T-helper 17 cell (primary cell): ENCODE measurements at places on chromosomes 1 and 21. TPM values are rescaled to one million over a fixed set of nuclear protein-coding genes. Genes with fewer than 3 reads are reported as not detected.

GRCh38 chr1:169466259-169467230, 19.2 kb downstream of the SLC19A2 start:
- H3K36me3 ChIP-seq: peaks cover 3% of the 10 kb centered on the region
- H3K27ac ChIP-seq: no peak overlapping the region
- no peak overlapping the region for H3K4me3 ChIP-seq
- H3K4me1 ChIP-seq: no peaks in the 10 kb centered on the region
- peaks cover under 1% of the 10 kb centered on the region for H3K27me3 ChIP-seq

DNA sequence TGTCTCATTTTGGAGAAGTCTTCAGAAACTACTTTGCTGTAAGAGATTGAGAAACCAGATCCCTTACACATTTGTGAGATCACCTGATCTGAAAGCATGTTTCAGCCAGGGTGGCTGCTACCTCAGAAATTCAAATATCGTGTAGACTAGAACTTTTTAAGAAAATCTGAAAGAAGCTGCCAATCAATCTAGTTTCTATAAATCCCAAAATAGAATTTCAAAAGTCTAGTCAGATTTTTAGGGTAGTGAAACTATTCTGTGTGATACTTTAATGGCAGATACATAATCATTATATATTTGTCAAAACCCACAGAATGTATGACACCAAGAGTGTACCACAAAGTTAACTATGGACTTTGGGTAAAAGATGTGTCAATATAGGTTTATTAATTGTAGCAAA, 79.9 kb upstream of the PLPPR5 start:
- no peak overlapping the region for H3K27ac ChIP-seq
- no peak for DNase-seq
- no peaks in the 10 kb centered on the region for H3K27me3 ChIP-seq
- H3K4me1 ChIP-seq: no peaks in the 10 kb centered on the region

DNA sequence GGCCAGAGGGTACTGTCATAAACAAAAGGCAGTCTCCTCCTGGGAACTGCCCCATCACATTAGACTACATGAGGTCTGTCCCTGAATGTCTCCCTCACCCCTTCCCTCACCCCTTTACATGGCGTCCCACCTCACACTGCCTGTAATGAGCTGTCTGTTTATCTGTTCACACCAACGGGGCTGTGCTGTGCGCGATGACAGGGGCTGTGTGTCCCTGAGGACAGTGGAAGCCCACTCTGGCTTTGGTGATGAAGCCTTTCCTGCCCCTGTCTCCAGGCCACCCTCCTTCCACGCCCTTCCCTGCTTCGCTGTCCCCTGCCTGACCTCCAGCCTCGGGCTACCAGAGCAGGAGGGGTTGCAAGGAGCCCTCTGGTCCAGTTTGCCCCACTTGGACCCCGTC, 22.7 kb downstream of the RHBG start:
- no peak for DNase-seq
- peaks cover 2% of the 10 kb centered on the region for H3K36me3 ChIP-seq
- peaks cover 2% of the 10 kb centered on the region for H3K4me1 ChIP-seq

GRCh38 chr1:172145231-172145651, 275.2 kb upstream of the C1orf105 start:
- H3K4me1 ChIP-seq: no peaks in the 10 kb centered on the region
- peak overlapping the region; percentile 57 for H3K27ac ChIP-seq
- no peak for DNase-seq
- no peak overlapping the region for H3K4me3 ChIP-seq

- H3K36me3 ChIP-seq: peaks cover 2% of the 10 kb centered on the region
- H3K4me1 ChIP-seq: no peaks in the 10 kb centered on the region
- DNase-seq: no peak
- no peak overlapping the region for H3K4me3 ChIP-seq
Observed at GRCh38 chr1:206878456-206878855, 13.0 kb downstream of the IL20 start.

GRCh38 chr1:203628201-203629015, 1.8 kb downstream of the ATP2B4 start:
- H3K27ac ChIP-seq: peak overlapping the region; percentile 98
- DNase-seq: peak; percentile 15
- peak overlapping the region; percentile 98 for H3K4me3 ChIP-seq
- H3K36me3 ChIP-seq: peaks cover 13% of the 10 kb centered on the region

DNA sequence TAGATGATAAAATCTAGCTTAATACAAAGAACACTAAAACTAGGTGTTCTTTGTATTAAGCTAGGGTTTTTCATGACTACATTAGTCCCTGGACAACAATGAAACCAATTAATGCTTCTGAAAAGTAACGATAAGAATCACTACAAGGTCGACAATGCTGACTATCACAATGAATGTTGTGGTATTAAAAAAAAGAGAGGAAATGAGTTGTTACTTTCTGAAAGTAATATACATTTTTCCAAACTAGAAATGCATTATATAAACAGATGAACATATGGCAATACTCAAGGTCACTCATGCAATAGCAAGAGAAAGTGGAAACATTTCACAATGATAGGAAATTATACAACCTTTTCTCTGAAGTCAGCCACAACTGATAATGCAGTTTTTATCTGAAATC, 19.0 kb downstream of the DPH5 start:
- no peak for DNase-seq
- H3K27ac ChIP-seq: peak overlapping the region; percentile 88
- H3K36me3 ChIP-seq: peaks cover 5% of the 10 kb centered on the region
- H3K4me3 ChIP-seq: no peak overlapping the region

DNA sequence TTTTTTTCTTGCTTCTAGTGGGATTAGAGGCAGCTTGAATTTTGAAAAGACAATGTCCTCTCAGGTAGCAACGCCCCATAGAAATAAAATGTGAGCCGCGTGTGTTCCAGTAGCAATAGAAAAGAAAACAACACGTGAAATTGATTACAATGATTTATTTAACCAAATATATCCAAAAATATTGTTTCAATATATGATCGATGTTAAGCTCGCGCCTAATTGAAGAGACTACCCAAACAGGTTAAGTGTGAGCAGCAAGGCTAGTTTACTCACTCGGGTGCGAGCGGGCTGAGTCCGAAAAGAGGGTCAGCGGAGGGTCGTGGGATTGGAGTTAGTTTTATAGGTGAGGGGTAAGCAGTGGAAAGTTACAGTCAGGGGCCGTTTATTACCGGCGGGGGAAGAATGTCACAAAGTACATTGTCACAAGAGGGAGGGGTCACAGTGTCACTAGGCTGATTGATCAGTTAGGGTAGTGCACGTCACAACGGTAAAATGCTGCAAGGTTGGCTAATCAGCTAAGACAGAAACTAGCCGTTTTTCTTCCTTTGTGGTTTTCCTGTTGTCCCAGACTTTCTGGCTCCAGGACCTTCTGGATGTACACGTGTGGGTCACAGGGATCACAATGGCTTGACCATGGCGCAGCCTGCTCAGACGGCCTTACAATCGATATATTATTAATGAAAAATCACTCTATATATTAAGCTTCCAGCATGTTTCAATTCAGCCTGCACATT, 697 bp upstream of the ZNF670 start:
- H3K27ac ChIP-seq: peak overlapping the region; percentile 78
- H3K27me3 ChIP-seq: no peaks in the 10 kb centered on the region
- DNase-seq: no peak
- H3K4me3 ChIP-seq: peak overlapping the region; percentile 93

- H3K4me1 ChIP-seq: peaks cover 71% of the 10 kb centered on the region
- no peak for DNase-seq
Observed at GRCh38 chr1:167487614-167488013, 30.7 kb downstream of the CD247 start.

- H3K4me3 ChIP-seq: no peak overlapping the region
- H3K27me3 ChIP-seq: no peaks in the 10 kb centered on the region
- peaks cover 6% of the 10 kb centered on the region for H3K4me1 ChIP-seq
Observed at GRCh38 chr1:246427611-246428010, 79.5 kb downstream of the SMYD3 start.

DNA sequence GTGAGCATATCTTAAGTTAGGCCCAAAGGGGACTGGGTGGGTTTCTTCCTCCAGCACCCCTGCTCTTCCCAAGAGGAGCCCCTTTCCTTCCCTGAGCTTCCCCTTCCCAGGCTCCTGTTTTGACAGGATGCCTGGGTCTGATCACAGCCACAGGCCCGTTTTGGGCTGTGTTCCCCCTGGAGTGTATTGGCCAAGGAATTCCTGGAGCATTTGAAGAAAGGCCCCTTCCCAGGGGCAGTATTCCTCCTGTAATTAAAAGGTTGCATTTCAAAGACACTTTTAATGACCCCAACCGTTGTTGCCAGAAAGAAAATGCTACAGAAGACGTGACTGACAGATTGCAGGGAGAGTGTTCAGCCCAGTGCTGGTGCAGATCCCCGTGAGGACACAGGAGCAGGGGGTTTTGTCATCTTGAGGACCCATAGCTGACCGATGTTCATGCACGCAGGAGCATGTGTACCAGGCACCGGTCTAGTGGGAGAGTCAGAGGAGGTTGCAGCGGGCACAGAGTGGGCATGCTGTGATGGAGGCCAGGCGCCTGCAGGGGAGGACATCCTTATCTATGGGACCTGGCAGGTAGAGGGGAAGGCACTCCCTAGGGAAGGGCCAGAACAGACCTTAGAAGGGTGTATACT, 19.3 kb upstream of the LBR start:
- H3K36me3 ChIP-seq: no peaks in the 10 kb centered on the region
- no peaks in the 10 kb centered on the region for H3K27me3 ChIP-seq
- peak overlapping the region; percentile 95 for H3K27ac ChIP-seq
- DNase-seq: no peak

GRCh38 chr1:54499360-54500106, 48.5 kb upstream of the ACOT11 start:
- DNase-seq: no peak
- peaks cover 2% of the 10 kb centered on the region for H3K4me1 ChIP-seq
- H3K27ac ChIP-seq: no peak overlapping the region
- peak overlapping the region; percentile 81 for H3K4me3 ChIP-seq
- peaks cover 68% of the 10 kb centered on the region for H3K27me3 ChIP-seq

GRCh38 chr1:27332536-27333281, 9.1 kb upstream of the SYTL1 start:
- peak; percentile 45 for DNase-seq
- H3K27ac ChIP-seq: peak overlapping the region; percentile 60
- peaks cover 33% of the 10 kb centered on the region for H3K4me1 ChIP-seq

DNA sequence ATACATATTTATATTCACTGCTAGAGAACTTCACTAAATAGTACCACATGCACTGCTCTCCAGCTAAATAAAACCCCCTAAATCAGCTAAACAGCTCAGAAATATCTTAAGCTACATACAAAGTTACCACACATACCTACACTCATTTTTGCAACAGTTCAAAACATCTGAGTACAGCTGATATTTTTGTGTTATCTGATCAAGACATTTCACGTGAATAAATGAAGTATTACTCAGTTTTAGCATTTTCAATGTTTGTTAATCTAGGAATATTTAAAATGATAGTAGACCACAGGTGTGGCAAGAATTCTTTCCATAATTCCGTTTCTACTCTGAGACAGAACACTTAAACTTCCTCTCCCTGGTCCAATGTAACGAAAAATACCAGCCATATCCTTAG, 20.8 kb downstream of the EVI5 start:
- no peaks in the 10 kb centered on the region for H3K36me3 ChIP-seq
- H3K4me1 ChIP-seq: peaks cover 2% of the 10 kb centered on the region
- DNase-seq: no peak
- H3K27ac ChIP-seq: no peak overlapping the region
- H3K27me3 ChIP-seq: peaks cover 6% of the 10 kb centered on the region

The FAM78B gene
- total RNA-seq: 0.15 TPM

The RBM11 gene
- total RNA-seq: 1.5 TPM

The GPR3 gene
- 0.30 TPM for total RNA-seq

The CENPS gene
- total RNA-seq: 3.8 TPM

The KAZN gene
- total RNA-seq: 0.10 TPM

The A3GALT2 gene
- 0.37 TPM for total RNA-seq

The FMO5 gene
- total RNA-seq: 1.7 TPM

The AMY1C gene
- not detected for total RNA-seq
